ENCODE measurements at places on chromosomes 7 and 10.
A peak's percentile ranks its signal among the peaks of the same experiment; 100 is the strongest.

DNA sequence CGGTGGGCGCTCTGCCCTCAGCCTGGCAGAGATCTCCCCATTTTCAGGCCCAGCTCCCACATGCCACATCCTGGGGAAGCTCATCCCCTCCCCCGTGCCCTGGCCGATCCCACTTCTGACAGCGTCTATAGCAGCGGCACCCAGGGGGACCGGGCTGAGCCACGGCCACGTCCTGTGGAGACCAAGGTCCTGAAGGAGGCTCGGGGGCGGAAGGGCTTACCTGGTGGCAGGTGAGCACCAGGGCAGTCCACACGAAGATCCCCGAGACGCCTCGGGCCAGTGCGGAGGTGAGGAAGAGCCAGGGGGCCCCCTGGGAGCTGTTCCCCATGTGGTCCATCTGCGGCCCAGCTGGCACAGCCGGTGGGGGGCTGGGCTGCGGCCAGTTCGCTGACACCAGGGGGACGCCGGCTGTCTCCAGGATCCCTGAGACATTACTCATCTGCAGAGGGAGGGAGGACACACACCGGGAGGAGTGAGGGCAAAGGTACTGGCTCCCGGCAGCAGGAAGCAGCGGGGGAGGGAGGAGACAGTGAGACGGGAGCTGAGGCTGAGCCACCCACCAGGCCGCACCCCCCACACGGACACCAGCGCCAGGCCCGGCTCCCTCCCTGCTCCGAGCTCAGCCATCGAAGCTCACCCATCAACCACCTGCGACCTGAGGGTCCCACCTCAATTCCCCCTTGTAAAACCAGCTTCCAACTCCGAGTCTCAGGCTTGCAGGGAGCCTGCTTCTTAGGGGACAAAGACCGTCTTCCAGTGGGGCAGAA is 776 bp downstream of the TMEM184A start:
- no peak for DNase-seq

- no peak for DNase-seq
Observed at GRCh38 chr7:150524018-150524417, 9.3 kb downstream of the GIMAP7 start.

- DNase-seq = no peak
Observed at GRCh38 chr10:128963211-128964099, 503.6 kb upstream of the MGMT start.

GRCh38 chr7:2145835-2146580 is 86.7 kb downstream of the MAD1L1 start:
- DNase-seq = peak; percentile 34

DNA sequence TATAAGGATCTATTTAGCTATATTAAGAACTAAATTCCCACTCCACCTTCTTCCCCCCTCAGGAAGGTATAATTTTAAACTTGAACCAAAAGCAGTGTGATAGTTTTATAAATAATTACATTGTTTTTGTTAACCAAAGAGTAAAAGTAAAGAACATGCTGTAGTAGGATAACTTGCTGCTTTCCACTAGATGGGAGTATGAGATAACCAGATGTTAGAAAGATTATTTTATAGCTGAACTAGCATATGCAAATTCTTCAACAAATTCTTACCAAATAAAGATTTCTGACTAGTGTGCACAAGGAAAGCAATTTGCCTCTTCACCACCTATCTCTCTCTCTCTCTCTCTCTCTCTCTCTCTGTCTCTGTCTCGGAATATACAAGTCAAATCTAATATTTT is 31.8 kb downstream of the TES start:
- no peak for DNase-seq

GRCh38 chr10:4250587-4250887 is 465.5 kb upstream of the KLF6 start:
- DNase-seq = no peak
